Activated T-cell treated with anti-CD3 and anti-CD28 coated beads, Interleukin-2, amount 50 U/mL, for 4 hours (primary cell): ENCODE measurements at places on chromosomes 5 and 9. TPM values are rescaled to one million over a fixed set of nuclear protein-coding genes. Genes with fewer than 3 reads are reported as not detected.

ZCCHC9 gene
- total RNA-seq = 37.4 TPM

WWC1 gene
- total RNA-seq = 5.0 TPM

DIRAS2 gene
- not detected for total RNA-seq

SEMA5A gene
- 0.03 TPM for total RNA-seq

SPINK6 gene
- not detected for total RNA-seq

RANBP17 gene
- total RNA-seq = not detected

NMUR2 gene
- not detected for total RNA-seq

TRIO gene
- total RNA-seq = 5.7 TPM

CCDC69 gene
- total RNA-seq = 20.0 TPM
